Endodermal cell (in vitro differentiated cells): ENCODE measurements at places on chromosomes 1 and 21. TPM values are rescaled to one million over a fixed set of nuclear protein-coding genes. Genes with fewer than 3 reads are reported as not detected.

The TMEM125 gene
- 11.7 and 15.6 TPM in 2 replicates for total RNA-seq

The CD2 gene
- total RNA-seq, result not detected in 2 replicates

The ZNF683 gene
- total RNA-seq, result not detected in 3 replicates

The PRDX1 gene
- 949 and 1,023 TPM in 2 replicates for total RNA-seq

The RBP7 gene
- 0.77 to 1.1 TPM (median 1.0 TPM) in 3 replicates for total RNA-seq

The MROH9 gene
- total RNA-seq, result not detected in 2 replicates

The ACBD3 gene
- 34.5 and 34.8 TPM in 2 replicates for total RNA-seq

The GNG4 gene
- 7.5 to 14.2 TPM (median 12.8 TPM) in 3 replicates for total RNA-seq

The DPT gene
- total RNA-seq, result not detected in 3 replicates

The LRRC53 gene
- total RNA-seq, result not detected in 3 replicates

The NBPF19 gene
- 7.7 to 9.4 TPM (median 7.7 TPM) in 3 replicates for total RNA-seq

The ATP5PB gene
- total RNA-seq, result 181 and 191 TPM in 2 replicates

The C21orf58 gene
- total RNA-seq, result 12.8 to 37.4 TPM (median 37.3 TPM) in 3 replicates

The ZNF593OS gene
- total RNA-seq, result not detected in 2 replicates

The MYOG gene
- not detected in 3 replicates for total RNA-seq

The DEPDC1 gene
- 22.4 to 40.0 TPM (median 35.5 TPM) in 3 replicates for total RNA-seq

The CACNA1S gene
- total RNA-seq, result 0.11 to 0.13 TPM in 2 of 3 replicates, not detected in the other

The MPL gene
- 0.32 to 1.2 TPM (median 0.56 TPM) in 3 replicates for total RNA-seq

The FAM131C gene
- total RNA-seq, result 0.50 and 0.66 TPM in 2 replicates

The TSPAN2 gene
- 8.9 to 12.2 TPM (median 10.7 TPM) in 3 replicates for total RNA-seq

The E2F2 gene
- total RNA-seq, result 2.6 to 10.9 TPM (median 9.8 TPM) in 3 replicates

The TRNP1 gene
- 21.2 and 23.7 TPM in 2 replicates for total RNA-seq

The MPZ gene
- 3.3 to 5.1 TPM (median 3.9 TPM) in 3 replicates for total RNA-seq

The LAMB3 gene
- total RNA-seq, result 1.2 to 2.1 TPM (median 1.9 TPM) in 3 replicates

The C1QC gene
- not detected in 3 replicates for total RNA-seq

The SHISA4 gene
- 6.3 to 9.5 TPM (median 7.3 TPM) in 3 replicates for total RNA-seq

The FAM167B gene
- total RNA-seq, result 1.1 and 1.3 TPM in 2 replicates

The KCNK2 gene
- total RNA-seq, result not detected in 3 replicates

The C8A gene
- not detected in 2 replicates for total RNA-seq

The PCBP3 gene
- 7.2 and 10.6 TPM in 2 replicates for total RNA-seq

The PARS2 gene
- total RNA-seq, result 5.9 to 10.2 TPM (median 8.9 TPM) in 3 replicates

The IVL gene
- total RNA-seq, result not detected in 2 replicates

The FAM110D gene
- 0.77 and 1.1 TPM in 2 replicates for total RNA-seq

The PRCC gene
- 73.3 to 111 TPM (median 108 TPM) in 3 replicates for total RNA-seq

The SCNM1 gene
- total RNA-seq, result 33.0 to 41.1 TPM (median 36.9 TPM) in 3 replicates

The ROR1 gene
- total RNA-seq, result 61.2 to 79.0 TPM (median 77.4 TPM) in 3 replicates

The OLFM3 gene
- total RNA-seq, result 0.15 to 0.33 TPM in 2 of 3 replicates, not detected in the other

The VHLL gene
- total RNA-seq, result not detected in 3 replicates

The PPIAL4G gene
- total RNA-seq, result 0.11 TPM in 1 of 2 replicates, not detected in the other

The MUTYH gene
- total RNA-seq, result 59.7 and 60.9 TPM in 2 replicates

The YBX1 gene
- total RNA-seq, result 668 and 735 TPM in 2 replicates

The PLEKHN1 gene
- total RNA-seq, result 1.3 to 2.2 TPM (median 1.5 TPM) in 3 replicates

The CELA3A gene
- total RNA-seq, result not detected in 2 replicates

The FGR gene
- 0.09 TPM in 1 of 2 replicates, not detected in the other for total RNA-seq

The TDRKH gene
- 12.2 to 14.9 TPM (median 13.0 TPM) in 3 replicates for total RNA-seq

The IQGAP3 gene
- 26.8 and 28.6 TPM in 2 replicates for total RNA-seq

The LEMD1 gene
- 12.9 to 23.9 TPM (median 16.7 TPM) in 3 replicates for total RNA-seq

The VWA5B1 gene
- total RNA-seq, result 0.38 and 0.44 TPM in 2 replicates

The ITLN1 gene
- total RNA-seq, result 0.51 to 1.6 TPM in 2 of 3 replicates, not detected in the other

The LCE1E gene
- total RNA-seq, result not detected in 3 replicates

The C1orf21 gene
- 8.8 to 13.2 TPM (median 10.2 TPM) in 3 replicates for total RNA-seq

The ATXN7L2 gene
- total RNA-seq, result 4.2 and 6.1 TPM in 2 replicates

The VAMP4 gene
- total RNA-seq, result 6.5 to 8.8 TPM (median 6.9 TPM) in 3 replicates

The AKNAD1 gene
- total RNA-seq, result 0.20 and 0.34 TPM in 2 replicates

The S100A7A gene
- total RNA-seq, result not detected in 3 replicates

The RXRG gene
- 9.8 and 13.1 TPM in 2 replicates for total RNA-seq
